ENCODE measurements at places on chromosomes 16 and 17. TPM values are rescaled to one million over a fixed set of nuclear protein-coding genes. Genes with fewer than 3 reads are reported as not detected.

ZNF75A gene
- 23.0 TPM for total RNA-seq

TUBD1 gene
- 16.7 TPM for total RNA-seq

CHP2 gene
- not detected for total RNA-seq

KIF19 gene
- not detected for total RNA-seq

NPIPA2 gene
- total RNA-seq, result not detected

ABAT gene
- total RNA-seq, result 8.0 TPM

HBZ gene
- total RNA-seq, result not detected

KRT32 gene
- total RNA-seq, result not detected

All from G401 (cell line).